Suppressor macrophage treated with lipopolysaccharide for 1 hour (primary cell): ENCODE measurements at places on chromosomes 4 and X.
A peak's percentile ranks its signal among the peaks of the same experiment; 100 is the strongest.

DNA sequence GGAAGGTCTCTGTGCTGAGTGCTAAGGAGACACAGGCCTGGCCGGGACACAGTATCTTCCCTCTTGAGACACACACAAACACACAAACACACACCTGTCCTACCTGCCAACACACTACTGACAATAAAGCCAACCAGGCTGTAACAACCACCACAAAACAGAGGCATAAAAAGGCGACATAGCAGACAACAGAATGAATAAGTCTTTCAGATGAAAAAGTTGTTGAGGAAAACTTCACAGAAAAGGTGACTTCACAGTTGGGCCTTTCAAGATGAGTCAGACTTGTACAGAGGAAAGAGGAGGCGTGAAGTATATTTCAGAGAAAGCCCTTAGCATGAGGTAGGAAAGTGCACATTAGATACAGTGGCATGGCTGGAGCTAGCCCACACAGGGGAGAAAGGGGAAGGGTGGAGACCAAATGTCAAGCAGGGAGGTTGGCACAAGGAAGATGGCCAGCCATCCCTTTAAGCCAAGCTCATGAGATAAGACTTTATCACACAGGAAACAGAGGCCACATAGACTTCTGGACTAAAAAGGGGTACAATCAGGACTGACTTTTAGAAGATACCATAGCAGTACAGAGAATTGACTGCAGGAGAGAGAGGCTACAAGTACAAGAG, 54.0 kb downstream of the SLC9A7 start:
- DNase-seq, result peak; percentile 68

GRCh38 chr4:48813964-48814363, 16.9 kb upstream of the OCIAD1 start:
- no peak for DNase-seq

GRCh38 chr4:176436293-176436973, 116.7 kb downstream of the SPCS3 start:
- DNase-seq, result no peak

DNA sequence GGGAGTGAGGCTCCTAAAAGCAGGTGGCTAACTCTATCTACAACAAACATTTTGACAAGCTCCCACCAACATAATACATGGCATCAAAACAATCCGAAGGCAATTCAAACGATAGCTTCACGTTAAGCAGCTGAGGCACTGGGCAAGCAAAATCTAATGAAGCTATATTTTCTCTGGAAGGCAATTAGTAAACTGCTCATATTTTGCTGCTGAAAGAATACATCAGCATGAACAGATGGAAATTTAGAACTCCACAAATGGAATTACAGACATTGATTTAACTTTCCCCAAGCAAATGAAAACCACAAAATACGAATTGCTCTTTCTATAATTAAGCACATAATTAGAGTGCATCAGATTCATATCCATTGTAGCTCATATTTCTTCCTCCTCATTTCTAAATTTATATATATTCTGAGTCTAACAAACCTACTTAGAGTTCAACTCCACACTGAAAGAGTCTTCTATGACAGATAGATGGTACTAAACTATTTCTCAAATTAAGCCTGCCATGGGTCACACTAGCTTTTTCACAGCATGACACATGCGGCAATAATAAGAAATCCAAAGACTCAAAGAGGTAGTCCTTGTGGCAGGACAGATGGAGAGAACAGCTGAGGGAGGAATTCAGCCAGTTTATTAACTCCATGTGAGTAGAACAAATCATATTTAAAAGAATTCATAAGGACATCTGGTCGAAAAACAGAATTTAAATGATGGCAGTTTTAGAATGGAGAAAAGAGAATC, 305.4 kb downstream of the MAPK10 start:
- no peak for DNase-seq

DNA sequence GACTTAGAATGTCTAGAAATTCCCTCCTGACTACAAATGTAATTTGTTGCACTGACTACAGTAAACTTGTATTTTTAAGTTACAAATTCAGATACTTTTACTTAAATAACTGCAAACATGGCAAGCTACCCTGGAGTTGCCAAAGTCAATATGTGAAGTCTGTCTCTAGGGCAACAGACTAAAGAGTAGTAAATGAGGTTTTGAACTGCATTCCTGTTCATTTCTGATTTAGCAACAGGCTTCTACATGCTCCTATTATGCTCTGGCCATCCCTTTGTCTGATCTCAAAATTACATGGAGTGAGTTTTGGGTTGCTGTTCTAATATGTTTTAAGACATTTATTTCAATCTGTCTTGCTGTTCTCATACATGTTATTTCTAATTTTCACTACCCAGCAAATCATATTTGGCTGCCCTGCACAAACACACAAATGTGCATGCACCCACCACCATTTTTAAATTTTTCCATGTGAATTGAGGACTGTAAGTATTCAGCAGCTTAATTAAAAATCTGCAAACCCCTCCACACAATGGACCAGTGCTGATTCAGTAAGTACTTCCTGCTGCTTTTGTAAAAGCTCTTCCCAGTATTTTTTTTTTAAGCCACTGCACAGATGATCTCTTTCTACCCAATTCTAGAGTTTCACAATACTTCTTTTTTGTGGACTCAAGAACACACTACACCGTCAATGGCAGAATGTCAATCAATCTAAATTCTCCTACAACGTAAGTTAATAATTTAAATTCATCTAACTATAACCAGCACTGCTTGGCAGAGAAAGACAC, 26.7 kb downstream of the SH3RF1 start:
- no peak for DNase-seq

GRCh38 chrX:148562846-148563245, 62.4 kb downstream of the AFF2 start:
- peak; percentile 23 for DNase-seq

GRCh38 chr4:1384675-1385372, 21.4 kb downstream of the NKX1-1 start:
- no peak for DNase-seq

DNA sequence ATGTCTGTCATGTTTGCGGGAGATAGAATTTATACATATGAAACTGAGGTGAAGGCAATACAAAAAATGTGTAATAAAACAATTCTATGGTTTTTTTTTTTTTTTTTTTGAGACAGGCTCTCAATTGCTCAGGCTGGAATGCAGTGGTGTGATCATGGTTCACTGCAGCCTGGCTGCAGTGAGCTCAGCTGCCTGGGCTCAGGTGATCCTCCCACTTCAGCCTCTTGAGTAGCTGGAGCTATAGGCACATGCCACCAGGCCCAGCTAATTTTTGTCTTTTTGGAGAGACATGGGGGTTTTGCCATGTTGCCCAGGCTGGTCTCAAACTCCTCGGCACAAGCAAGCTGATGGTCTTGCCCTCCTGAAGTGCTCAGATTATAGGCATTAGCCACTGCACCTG, 10.1 kb downstream of the RADX start:
- DNase-seq, result no peak

DNA sequence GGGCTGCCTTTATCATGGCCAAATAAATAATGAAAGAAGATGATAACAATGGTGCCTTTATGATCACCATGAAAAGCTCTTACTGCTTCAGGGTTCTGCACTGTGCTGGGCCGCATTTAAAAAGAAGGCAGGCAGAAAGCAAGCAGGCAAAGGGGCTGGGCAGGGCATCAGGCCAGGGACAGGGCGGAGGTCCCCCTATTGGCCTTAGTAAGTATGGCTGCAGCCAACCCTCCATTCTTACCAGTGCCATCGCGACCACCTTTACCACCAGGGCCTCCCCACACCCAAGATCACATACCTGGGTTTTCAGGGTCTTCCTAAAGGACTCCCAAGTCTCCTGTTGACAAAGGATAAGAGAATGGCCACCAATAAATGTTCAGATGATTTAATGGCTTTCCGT, 38.9 kb downstream of the CNGA2 start:
- DNase-seq, result no peak

- peak; percentile 37 for DNase-seq
Observed at GRCh38 chrX:30568136-30568535, 9.4 kb downstream of the TASL start.

GRCh38 chr4:65007841-65008439, 598.7 kb upstream of the TECRL start:
- peak; percentile 31 for DNase-seq

DNA sequence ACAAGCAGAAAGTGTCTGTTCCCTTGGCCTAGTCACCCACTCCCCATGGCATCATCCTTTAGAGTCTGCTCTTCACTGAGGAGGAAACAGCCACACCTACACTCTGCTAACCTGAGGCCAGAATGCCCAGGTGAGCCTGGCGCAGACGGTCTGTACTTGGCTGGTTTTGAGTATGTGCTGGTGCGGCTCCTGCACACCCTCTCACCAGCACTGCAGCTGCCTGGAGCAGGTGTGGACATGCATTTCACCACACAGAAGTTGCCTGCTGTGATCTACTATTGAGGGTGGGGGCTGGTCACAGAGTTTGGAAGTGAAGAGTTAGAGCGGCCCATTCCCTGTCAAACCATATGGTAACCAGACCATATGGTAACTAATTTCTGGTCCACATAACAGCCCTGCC, 39.5 kb downstream of the KANTR start:
- DNase-seq, result no peak

DNA sequence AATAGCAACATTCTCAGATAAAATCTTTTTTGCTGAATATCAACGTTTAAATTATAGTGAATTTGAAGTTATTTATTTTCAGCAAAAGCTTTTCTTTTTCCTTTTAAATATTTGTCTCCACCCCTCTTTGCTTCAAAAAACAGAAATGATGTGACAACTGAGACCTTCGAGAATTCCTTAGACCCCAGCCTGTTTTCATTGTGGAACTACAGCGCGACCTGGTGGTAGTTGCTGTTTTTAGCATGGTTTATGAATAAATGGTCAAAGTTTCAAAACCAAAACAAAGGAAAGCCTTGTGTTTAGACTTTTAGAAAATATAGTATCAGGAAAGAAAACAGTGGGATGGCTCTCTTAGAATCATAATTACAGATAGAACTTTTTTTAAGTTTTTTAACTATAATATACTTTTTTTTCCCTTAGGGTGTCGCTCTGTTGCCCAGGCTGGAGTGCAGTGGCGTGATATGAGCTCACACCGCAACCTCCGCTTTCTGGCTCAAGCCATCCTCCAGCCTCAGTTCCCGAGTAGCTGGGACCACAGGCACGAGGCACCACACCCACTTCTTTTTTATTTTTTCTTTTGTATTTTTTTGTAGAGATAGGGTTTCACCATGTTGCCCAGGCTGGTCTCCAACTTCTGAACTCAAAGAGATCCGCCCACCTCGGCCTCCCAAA, 26.8 kb upstream of the TMEM184C start:
- peak; percentile 58 for DNase-seq
